ENCODE measurements at places on chromosomes 2 and 18. TPM values are rescaled to one million over a fixed set of nuclear protein-coding genes. Genes with fewer than 3 reads are reported as not detected.

GRCh38 chr18:8800876-8801262 lies 95.5 kb downstream of the MTCL1 start:
- DNase-seq: no peak

GRCh38 chr18:47997338-47997780 lies 66.9 kb upstream of the SMAD2 start:
- DNase-seq: peak; percentile 13

DNA sequence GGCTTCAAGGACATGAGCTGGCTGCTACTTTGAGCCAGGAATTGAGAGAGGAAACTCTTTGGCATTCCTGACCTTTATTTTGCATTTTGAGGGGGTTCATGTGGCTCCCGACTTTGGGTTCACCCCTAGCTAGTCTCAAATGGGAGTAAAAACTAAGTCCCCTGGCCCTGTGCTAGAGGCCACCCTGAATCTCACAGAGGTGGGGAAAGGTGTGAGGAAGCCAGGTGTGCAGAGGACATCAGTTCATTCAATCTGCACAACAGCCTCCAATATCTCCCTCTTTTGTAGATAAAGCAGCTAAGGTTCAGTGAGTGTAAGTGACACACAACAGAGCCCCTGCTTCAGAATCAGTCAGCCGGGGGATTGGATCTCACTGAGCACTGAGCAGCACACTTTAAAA lies 325.7 kb downstream of the DCDC2C start:
- DNase-seq: no peak

- no peak for DNase-seq
These were observed 107.6 kb upstream of the NOSTRIN start for GRCh38 chr2:168694866-168695265.

COL5A2 gene
- 1.3 TPM for total RNA-seq

All from T-cell (primary cell).